Upper lobe of right lung (tissue), 1 donor: ENCODE measurements at places on chromosomes 5 and 9. TPM values are rescaled to one million over a fixed set of nuclear protein-coding genes. Genes with fewer than 3 reads are reported as not detected.

GRCh38 chr9:6086006-6086655 is 70.7 kb upstream of the RANBP6 start:
- DNase-seq, result no peak

The ABHD17B gene
- total RNA-seq, result 14.3 TPM

DNA sequence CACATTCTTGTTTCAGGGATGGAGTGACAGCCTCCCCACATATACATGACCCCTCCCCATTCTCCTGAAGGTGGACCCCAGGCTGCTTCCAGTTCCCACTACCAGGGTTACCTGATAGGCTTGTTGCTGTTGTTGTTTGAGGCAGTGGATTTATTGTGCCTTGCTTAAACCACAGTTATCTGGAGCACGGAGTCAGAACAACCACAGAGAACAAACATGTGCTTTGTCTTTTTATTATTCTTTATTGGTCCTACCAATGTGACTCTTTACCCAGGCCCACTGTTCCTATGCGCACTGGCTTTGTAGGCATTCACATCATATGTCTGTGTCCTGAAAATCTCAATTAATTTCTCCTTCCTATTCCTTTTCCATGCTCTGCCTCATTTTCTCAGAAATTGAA is 41.2 kb upstream of the IPPK start:
- no peak for DNase-seq

The SLC9A3 gene
- 1.0 TPM for total RNA-seq

DNA sequence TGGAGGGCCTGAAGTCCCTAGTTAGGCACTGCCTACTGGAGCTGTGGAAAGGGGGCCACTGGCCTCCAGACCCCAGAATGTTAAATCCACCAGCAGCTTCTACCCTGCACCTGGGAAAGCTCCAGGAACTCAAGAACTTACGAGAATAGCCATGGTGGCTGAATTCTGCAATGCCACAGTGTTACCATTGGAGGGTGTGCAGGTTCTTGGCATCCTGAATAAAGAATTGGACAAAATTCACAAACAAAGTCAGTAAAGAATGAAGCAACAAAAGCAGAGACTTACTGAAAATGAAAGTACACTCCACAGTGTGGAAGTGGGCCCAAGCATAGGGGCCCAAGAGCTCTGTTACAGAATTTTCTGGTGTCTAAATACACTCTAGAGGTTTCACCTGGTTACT is 107.0 kb downstream of the PRDM9 start:
- no peak for DNase-seq

The LECT2 gene
- not detected for total RNA-seq

The NIM1K gene
- 6.0 TPM for total RNA-seq

GRCh38 chr5:170597109-170597751 is 93.4 kb downstream of the KCNIP1 start:
- no peak for DNase-seq

GRCh38 chr5:151810897-151811296 is 39.1 kb downstream of the G3BP1 start:
- no peak for DNase-seq

The SPINK13 gene
- not detected for total RNA-seq

- no peak for DNase-seq
These were observed 171.3 kb downstream of the GDNF start for GRCh38 chr5:37668524-37669047.

The ARHGEF37 gene
- 13.3 TPM for total RNA-seq

The TEX48 gene
- not detected for total RNA-seq

The DOK3 gene
- 45.6 TPM for total RNA-seq

DNA sequence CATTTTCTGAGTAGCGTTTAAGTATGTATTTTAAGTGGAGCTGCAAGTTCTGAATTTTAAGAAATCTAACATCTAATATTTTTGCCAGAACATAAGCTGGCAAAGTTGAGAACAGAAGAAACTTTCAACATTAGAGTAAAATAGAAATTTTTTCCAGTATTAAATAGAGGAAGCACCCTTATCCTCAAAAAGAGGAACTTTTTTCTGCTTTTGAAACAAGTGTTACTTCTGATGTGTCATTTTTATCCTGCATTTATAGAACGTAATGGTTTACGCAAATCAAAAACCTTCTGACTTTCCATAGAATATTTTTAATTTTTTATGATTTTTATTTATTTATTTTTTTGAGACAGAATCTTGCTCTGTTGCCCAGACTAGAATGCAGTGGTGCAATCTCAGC is 21.8 kb downstream of the ZBED3 start:
- no peak for DNase-seq

- no peak for DNase-seq
These were observed 46.9 kb downstream of the NDST1 start for GRCh38 chr5:150554857-150555256.

GRCh38 chr9:127159949-127160610 is 37.6 kb upstream of the ANGPTL2 start:
- peak; percentile 54 for DNase-seq

GRCh38 chr5:10201223-10201868 is 48.3 kb downstream of the ATPSCKMT start:
- DNase-seq, result no peak

DNA sequence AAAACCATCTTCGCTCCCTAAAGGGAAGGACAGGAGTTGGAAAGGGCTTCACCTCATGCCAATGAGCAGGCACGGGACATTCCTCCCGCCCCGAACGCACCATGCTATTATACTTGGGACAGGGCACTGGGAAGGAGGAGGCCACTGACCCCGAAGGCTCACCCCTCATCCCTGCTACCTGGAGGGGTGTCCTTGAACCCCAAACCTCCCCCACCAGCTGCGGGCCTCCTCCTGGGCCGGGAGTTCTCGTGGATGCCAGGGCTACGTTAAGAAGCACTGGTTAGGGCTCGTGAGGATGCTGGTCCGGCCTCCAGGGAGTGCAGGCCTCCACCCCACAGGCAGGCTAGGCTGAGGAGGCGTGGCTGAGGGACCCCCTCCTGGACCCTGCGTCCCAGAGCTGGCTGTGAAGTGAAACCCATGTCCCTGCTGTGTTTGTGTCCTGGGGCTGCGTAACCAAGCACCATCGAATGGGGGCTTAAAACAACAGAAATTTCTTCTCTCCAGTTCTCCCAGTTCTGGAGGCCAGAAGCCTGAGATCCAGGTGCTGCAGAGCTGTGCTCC is 111.0 kb upstream of the SARDH start:
- DNase-seq, result no peak

DNA sequence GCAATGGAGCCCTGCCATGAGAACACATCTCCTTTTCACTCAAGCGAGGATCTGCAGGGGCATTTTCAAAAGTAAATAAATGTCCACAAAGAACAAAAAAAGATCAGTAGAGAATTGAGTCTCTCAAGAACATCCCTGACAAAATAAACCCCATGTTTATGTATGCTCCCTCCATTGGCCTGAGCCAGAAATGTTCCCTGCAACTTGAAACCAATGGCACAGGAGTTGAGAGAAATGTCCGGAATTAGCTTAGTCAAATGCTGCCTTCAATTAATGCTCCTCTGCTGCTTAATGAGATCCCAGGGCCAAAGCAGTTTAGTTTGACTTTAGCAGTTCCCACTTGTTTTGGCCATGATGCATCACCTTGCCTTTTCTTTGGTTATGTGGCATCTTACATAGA is 238.3 kb downstream of the EBF1 start:
- no peak for DNase-seq

The SV2C gene
- total RNA-seq, result 0.32 TPM

DNA sequence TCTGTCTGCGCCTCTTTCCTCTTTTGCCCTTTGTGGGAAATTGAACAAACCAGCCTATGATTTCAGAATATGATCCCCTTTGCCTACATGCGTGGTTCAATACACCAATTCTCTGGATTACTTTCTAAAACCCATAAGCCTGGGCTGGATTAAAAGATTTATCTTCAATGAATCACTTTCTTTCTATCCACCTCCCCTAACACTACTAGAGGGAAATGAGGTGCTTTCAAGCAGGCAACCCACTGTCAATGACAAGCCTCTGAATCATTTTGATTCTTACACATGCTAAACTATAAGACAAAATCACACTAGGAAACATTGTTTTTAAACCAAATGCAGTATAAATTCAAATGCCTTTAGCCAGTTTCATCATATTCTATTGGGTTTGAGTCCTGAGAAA is 257.5 kb downstream of the AGTPBP1 start:
- DNase-seq, result no peak
